Stimulated activated CD8-positive, alpha-beta memory T cell treated with anti-CD3 and anti-CD28 coated beads, Interleukin-4, amount 100 ng/mL, for 1 hour (primary cell): ENCODE measurements at places on chromosomes 5 and 9.

DNA sequence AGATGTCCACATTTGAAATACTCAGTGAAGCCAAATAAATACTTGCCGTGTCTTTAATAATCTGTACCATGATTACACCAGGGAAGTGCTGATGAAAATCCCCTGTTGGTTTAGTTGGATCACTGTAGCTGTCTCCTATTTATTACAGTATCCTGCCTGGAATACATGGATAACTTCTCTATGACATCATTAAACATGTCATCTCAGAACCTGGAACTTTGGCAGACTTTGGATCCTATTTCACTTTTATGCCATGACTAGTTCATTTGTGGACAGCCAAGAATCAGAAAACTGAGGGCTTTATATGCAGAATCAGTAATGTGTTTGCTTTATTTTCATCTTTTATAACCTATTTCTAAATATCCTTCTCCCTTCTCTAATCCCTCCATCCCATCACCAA lies at the start of gene TXNDC8:
Gene TXNDC8 (minus strand): TSS at position 137 of the 400 bp plus-strand sequence.
- DNase-seq: no peak

DNA sequence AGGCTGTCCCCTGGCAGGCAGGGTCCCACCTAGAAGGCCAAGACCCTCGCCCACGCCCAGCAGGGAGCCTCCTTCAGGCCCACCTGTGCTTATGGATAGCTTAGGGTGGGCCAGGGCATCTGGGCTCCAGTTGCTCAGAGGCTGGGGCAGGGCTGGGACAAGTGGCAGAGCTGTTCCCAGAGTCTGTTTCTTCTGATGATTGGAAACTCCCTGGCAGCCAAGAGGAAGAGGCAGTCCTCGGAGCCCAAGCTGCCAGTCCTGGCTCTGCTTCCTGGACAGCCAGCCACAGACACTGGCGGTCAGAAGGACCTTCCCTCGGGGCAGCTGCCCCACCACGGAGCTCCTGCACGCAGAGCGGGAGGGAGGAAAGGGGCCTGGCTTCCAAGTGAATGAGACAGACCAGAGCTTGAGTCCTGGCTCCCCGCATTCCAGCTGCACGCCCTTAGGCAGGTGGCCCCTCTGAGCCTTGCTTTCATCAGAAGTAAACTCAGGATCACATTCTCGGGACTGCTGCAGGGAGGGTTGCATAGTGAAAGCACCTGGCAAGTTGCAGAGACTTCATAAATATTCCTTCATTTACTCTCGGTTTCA lies 37.9 kb upstream of the GABRP start:
- no peak for DNase-seq

DNA sequence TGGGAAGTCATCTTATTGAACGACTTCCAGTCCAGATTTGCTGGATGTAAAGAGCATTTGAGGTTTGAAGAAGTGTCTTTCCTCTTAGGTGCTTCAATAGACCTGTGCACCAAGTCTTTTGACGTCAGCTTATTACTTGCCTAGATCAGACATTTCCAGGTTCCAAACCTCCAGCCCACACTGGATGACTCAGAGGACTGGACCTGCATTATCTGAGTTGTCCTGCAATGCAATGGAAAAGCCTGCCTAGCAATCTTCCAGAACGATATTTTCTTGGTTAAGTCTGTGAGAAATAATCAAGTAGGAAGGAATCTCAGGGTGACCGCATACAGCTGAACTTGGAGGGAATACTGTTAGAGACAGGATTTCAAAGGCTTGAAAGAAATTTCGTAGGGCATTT lies 147.2 kb upstream of the MOCS2 start:
- DNase-seq: no peak

GRCh38 chr5:179747811-179748210 lies 15.2 kb downstream of the MAML1 start:
- DNase-seq: no peak

GRCh38 chr5:8196061-8196460 lies 327.1 kb downstream of the MTRR start:
- no peak for DNase-seq

- no peak for DNase-seq
Observed at GRCh38 chr9:99385814-99386279, 163.8 kb downstream of the SEC61B start.

DNA sequence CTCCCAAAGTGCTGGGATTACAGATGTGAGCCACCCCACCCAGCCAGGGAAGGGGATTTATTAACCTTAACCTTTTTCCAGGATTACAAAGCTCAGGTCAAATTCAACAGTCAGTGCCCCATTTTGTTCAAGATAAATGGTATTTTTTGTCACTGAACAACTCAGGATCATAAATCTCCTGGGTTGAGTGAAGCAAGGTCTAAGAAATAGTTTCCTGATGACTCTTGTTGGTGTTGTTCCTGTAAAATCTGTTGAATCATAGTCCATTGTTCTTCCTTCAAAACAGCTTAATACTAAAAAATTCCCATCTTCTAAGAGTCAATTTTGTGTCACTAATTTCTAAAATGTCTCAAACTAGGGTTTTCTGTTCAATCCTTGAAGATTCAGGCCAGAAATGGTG lies 33.9 kb upstream of the JMY start:
- no peak for DNase-seq

DNA sequence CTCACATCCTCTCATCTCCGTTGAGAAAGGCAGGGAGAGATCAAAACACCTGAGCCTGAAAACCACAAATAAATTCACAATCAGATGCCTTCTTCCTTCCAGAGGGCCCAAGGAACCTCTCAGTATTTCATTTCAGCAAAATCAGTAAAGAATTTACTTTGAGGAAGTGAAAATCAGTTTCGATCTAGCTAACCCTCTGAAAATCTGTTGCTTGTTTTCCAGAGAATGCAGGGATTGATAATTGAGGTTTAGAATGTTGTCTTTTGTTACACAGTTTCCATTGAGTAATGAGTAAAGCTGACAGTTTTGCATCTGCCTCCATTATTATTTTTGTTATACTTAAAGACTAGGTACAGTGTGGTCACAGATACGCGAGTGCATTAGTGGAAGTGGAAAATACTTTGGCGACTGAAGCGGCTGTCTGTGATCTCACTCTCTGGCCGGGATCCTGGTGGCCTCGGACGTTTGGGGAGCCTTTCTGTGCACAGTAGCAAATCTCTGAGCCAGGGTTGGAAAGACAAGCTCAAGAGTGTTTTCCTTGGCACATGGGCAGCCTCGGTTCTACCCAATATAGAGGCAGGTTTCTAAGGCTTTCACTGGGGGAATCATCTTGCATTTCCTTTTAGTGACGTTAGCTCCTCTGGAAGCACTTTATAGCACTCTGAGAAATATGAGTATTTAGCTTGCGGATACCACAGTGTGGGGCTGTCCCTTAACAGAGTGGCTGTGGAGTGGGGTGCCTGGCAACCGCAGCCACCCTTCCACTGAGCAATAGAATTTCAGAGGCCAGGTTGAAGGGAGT lies 32.2 kb upstream of the ANGPTL2 start:
- no peak for DNase-seq

- no peak for DNase-seq
Observed at GRCh38 chr5:65946198-65946745, 19.9 kb downstream of the ERBIN start.

DNA sequence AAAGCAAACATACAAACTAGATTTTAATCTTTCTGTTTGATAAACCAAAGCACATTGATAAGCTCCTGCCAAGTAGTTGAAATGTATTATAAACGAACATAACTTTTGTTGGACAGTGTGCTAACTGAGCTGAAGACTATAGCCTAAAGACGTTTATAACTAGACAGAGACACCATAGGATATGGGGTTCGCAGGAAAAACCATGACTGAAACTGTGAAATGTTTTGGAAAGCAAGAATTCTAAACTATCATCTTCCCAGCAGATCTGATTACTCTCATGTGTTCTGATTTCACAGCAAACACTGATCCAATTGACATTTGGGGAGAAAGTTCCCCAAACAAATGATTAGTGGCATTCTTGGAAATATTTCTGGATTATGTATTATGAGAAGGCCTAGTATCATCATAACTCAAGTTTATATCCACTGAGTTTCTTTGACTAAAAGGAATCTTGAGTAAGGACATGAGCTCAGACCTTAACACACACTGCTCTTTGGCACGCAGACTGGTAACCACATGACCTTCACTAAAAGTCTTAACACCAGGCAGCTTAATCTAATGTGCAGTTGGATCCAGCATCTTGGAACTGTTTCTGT lies 375.2 kb downstream of the ZNF608 start:
- no peak for DNase-seq

- no peak for DNase-seq
Observed at GRCh38 chr5:44932922-44933585, 124.3 kb downstream of the MRPS30 start.

GRCh38 chr5:134124289-134125038 lies 10.0 kb downstream of the TCF7 start:
- no peak for DNase-seq
